Erythroblast (primary cell): ENCODE measurements at places on chromosomes 16 and 17.

- no peak for DNase-seq
These were observed 72.7 kb downstream of the TMEM132E start for GRCh38 chr17:34652021-34652555.

GRCh38 chr16:23512168-23512695, 1.9 kb upstream of the GGA2 start:
- DNase-seq = peak; percentile 31

GRCh38 chr17:21528031-21528695, 152.0 kb downstream of the KCNJ12 start:
- no peak for DNase-seq

- no peak for DNase-seq
These were observed 45.0 kb downstream of the KANSL1 start for GRCh38 chr17:46148247-46148646.

DNA sequence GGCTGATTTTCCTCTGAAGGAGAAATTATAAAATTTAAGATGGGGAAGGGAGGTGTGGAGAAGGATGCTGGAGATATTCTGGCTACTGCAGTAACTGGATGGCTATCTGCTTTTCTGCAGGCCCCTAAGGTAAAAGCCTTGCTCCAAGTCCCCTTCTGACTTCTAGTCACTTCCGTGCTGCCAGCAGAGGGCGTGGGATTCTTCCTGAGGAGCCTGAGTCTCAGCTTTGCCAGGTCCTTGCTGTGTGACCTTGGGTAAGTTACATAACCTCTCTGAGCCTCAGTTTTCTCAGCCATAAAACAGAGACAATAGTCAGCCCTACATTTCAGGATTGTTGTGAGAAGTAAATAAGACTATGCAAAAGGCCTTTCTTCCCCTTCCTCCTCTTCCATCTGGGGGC, 24.3 kb upstream of the TMEM220 start:
- peak; percentile 36 for DNase-seq

DNA sequence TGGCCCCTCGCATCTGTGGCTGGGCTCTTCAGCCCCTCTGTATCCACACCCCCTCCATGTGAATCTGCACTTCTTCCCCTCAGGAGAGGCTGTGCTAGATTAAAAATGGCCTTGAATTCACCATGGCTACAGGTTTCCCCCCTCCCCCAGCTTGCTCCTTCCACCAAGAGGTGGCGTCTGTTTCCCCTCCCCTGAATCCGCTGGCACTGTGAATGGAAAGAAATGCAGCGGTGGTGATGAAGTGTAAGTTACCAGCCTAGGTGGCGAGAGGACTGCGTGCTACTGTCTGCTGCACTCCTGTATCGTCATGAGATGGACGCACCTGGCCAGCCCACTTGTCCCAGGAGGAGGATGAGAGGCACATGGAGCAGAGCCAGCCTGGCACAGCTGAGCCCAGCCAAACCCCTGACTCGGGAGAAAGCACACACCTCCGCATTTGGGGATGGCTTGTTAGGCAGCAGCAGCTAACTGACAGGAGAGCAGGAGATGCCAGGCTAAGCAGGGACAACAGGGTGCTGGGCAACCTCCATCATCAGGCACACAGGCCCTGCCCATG, 26.2 kb downstream of the TNFRSF13B start:
- DNase-seq = no peak

- DNase-seq = no peak
These were observed 12.2 kb upstream of the SP2 start for GRCh38 chr17:47883589-47884426.

DNA sequence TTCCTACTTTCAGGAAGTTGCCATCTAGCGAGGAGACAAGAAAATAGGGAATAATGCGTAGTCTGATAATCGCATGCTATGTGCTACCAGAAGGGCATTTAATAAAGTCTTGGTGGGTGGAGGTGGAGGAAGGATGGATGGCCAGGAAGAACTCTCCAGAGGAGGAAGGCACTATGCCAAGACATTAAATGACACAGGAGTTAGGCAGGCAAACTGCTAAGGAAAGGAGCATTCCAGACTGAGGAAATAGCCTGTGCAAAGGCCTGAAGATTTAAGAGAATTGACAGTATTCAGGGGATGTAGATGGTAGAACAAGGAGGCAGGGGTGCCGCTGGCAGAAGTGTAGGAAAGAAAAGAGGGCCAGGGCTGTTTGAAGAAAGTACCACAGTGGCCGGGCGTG, 19.3 kb upstream of the ARHGAP44 start:
- DNase-seq = no peak

DNA sequence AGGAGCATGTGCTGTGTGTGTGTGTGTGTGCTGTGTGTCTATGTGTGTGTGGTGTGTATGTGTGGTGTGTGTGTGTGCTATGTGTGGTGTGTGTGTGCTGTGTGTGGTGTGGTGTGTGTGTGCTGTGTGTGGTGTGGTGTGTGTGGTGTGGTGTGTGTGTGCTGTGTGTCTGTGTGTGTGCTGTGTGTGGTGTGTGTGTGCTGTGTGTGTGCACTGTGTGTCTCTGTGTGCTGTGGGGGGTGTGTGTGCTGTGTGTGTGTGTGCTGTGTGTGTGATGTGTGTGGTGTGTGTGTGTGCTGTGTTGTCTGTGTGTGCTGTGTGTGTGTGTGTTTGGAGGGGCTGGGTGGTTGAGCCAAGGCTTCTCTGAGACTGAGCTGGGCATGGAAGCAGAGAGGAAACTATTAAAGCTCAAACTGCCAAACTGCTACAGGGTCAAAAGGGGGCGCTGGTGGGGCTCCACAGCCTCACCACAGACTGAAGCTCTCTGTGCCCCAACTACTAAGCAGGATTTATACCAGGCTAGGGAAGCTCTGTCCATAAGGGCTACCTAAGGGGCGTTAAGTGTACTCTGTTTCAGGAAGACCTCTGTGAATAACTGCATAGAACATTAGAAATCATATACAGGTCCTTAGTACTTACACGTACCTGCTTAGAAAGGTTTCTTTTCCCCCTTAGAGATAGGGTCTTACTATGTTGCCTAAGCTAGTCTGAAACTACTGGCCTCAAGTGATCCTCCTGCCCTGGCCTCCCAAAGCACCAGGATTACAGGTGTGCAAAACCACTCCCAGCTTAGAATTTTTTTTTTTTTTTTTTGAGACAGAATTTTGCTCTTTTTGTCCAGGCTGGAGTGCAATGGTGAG, 27.8 kb upstream of the GHDC start:
- DNase-seq = peak; percentile 80

DNA sequence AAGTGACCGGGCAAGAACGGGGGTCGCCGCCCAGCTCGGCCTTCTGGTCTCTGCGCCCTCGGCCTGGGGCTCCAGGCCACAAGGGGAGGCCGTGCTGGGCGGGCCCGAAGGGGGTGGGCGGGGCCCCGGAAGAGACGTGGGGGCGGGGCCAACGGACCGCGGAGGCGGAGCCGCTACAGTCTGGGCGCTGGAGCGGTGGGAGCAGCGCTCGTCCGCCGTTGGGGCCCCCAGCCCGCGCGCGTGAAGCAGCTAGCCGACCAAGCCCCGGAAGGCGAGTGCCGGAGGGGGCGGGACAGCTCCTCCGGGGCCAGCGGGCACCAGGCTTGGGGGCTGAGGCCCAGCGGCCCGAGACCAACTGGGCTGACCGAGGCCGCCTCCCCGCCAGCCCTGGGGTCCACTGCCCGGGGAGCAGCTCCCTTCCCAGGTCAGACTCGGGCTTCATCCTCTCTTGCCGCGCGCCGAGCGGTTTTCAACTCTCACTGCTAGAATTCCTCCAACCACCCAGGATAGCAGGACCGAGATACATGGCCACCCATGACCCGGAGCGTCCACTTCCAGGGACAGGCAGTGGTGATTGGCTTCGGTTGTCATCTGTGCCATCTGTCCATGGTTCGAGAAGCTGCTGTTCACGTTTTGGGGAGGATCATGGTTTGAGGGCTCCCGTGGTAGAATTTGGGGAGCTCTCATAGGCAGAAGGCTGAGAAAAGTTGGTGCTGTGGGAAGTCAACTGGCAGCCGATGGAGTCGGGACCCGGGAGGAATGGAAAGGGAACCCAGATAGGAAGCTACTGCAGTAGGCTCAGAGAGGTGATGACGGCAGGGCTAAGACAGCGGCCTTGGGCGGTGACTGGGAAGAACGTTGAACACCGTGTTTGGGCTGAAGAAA, 44.6 kb upstream of the LCMT1 start:
- peak; percentile 89 for DNase-seq

GRCh38 chr17:78670850-78671725, 93.9 kb upstream of the DNAH17 start:
- DNase-seq = no peak

DNA sequence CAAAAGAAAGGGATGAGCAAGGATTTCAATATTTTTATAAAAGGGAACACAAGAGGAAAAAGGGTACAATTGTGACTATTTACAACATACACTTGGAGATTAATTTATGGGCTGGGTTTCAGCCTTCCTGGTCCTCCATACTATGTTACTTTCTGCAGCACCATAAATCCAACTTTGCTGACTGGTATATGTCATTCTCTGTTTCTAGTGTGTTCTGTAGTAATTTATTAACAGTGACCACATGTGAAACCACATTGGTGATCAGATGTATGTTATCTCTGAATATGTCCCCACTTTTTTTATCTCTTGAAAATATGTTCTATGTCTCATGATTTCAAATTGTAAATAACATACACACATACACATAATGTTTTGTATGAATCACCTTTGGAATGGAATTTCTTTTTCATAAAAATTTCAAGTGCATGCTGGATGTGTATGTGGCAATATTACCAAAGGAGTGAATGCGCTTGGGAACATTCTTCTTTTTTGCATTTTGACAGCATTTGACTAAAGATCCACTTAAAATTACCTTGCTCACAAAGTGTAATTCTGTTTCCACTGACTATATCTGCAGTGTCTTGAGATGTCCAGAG, 2.9 kb upstream of the LYRM9 start:
- DNase-seq = no peak

DNA sequence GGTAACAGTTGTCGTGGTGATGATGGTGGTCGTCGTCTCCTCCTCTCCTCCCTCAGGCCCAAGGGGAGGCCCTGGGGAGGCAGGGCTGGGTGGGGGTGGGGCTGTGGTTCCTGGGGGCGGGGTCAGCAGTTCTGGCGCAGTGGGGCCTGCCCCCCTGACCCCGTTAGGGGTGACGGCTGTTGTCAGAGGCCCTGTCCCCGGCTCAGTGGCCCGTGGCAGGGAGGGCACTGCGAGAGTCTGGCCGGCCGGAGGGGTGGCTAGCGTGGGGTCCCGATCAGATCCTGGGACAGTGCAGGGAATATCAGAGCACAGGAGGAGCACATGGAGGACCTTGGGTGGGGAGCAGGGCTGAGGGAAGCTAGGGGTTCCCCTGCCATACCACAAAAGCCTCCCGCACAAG, 2.5 kb downstream of the SEZ6L2 start:
- DNase-seq = no peak
